Suppressor macrophage treated with lipopolysaccharide for 4 hours (primary cell): ENCODE measurements at places on chromosomes 12 and 14.

GRCh38 chr12:32895688-32896431 is 717 bp downstream of the PKP2 start:
- no peak for DNase-seq

DNA sequence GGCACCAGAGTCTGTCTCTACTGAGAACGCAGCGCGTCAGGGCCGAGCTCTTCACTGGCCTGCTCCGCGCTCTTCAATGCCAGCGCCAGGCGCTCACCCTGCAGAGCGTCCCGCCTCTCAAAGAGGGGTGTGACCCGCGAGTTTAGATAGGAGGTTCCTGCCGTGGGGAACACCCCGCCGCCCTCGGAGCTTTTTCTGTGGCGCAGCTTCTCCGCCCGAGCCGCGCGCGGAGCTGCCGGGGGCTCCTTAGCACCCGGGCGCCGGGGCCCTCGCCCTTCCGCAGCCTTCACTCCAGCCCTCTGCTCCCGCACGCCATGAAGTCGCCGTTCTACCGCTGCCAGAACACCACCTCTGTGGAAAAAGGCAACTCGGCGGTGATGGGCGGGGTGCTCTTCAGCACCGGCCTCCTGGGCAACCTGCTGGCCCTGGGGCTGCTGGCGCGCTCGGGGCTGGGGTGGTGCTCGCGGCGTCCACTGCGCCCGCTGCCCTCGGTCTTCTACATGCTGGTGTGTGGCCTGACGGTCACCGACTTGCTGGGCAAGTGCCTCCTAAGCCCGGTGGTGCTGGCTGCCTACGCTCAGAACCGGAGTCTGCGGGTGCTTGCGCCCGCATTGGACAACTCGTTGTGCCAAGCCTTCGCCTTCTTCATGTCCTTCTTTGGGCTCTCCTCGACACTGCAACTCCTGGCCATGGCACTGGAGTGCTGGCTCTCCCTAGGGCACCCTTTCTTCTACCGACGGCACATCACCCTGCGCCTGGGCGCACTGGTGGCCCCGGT is at the start of gene PTGDR:
PTGDR (plus strand) TSS at position 198 of the 778 bp plus-strand sequence; CDS start at position 315, 117 bp downstream.
- no peak for DNase-seq

DNA sequence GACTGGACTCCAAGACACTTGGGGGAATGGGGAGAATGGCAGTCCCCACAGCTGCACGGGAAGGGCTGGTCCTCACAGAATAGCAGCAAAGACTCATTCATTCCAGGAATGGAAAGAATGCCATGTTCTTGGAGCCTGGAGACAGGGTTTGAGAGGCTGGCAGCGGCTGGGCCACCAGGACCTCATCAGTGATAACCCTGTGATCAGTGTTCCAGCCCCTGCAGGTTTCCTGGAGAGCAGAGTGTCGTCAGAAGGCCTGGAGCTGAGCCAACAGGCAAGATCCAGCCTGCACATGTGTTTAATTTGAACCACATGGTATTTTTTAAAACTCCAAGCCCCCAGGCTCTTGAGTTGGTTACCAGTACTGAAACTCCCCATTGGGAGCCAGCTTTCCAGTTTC is 11.3 kb downstream of the BDKRB1 start:
- no peak for DNase-seq

- DNase-seq, result peak; percentile 72
These were observed 47.1 kb downstream of the SYNE2 start for GRCh38 chr14:63899953-63900352.

DNA sequence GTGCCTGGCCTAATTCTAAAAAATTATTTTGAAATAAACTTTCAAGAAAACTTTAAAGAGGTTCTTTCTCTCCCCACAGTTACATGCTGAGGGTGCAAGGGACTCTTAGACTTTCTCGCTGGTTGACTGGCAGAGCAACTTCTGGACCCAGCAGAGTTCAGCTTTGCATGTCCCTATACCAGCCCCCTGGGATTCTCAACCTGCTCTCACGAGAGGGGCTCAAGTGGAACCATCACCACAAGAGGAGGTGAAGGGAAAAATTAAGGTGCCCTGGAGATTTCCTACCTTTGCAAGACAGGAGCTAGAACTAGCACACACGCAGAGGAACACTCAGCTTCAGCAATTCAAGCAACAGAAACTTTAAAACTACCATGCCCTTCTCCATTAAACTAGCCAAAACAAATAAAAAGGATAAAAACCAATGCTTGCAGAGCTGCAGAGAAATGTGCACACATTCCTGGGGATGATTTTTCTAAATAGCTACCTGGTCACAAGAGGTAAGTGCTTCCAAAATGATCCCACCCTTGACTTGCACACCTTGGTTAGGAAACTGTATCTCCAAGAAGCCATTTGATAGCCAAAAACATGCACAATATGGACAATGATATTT is 2.5 kb downstream of the HVCN1 start:
- no peak for DNase-seq

GRCh38 chr12:83067981-83068380 is 381.3 kb downstream of the TMTC2 start:
- DNase-seq, result no peak

DNA sequence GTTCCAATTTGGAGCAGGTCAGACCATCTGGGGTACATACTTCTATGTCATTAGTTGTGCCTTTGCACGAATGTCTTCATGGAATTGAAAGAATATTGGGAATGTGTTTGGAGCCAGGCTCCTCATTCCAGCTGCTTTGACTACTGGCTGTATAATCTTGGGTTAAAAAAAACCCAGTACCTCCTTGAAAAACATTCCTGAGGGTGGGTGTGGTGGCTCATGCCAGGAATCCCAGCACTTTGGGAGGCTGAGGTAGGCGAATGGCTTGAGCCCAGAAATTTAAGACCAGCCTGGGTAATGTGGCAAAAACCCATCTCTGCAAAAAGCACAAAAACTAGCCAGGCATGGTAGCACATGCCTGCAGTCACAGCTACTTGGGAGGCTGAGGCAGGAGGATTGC is 125.6 kb downstream of the TTC8 start:
- no peak for DNase-seq

- no peak for DNase-seq
These were observed 123.3 kb upstream of the OR4E1 start for GRCh38 chr14:21796916-21797315.

DNA sequence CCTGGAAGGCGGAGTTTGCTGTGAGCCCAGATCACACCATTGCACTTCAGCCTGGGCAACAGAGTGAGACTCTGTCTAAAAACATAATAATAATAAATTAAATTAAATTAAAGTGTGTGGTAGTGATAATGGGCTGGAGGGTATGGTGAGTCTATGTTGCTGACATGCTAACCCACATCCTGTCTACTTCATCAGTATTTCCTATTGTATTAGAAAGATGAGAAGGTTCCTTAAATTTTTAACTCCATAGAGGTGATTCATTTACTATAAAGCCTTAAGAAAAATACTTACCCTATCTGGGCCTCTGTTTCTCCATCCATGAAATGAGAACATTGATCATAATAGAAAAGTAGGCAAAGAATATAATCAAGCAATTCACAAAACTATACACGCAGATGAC is 280.5 kb downstream of the FBXL14 start:
- DNase-seq, result no peak

- DNase-seq, result no peak
These were observed 287.5 kb downstream of the GALC start for GRCh38 chr14:87705439-87705896.

- no peak for DNase-seq
These were observed 3.8 kb downstream of the SOAT2 start for GRCh38 chr12:53107122-53107521.

DNA sequence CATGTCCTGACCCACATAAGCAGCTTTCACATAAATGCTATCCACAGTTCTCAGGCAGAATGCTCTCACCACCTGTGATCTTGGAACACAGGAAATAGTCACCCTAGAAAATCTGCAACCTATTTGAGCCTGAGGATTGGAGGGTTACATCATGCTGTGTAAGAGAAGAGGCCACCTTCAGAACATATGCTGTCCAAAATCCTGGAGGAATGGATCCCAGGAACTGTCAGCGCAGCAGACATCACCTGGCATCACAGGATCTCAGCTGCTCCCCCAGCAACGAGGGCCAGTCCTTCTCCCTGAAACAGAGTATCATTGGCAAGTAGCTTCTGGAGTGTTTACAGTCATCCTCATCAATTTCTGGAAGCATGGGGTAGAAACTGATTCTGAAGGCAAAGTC is 63.2 kb upstream of the LTA4H start:
- no peak for DNase-seq

- DNase-seq, result no peak
These were observed 1.0 kb downstream of the PPP1R36 start for GRCh38 chr14:64550621-64551333.

- DNase-seq, result no peak
These were observed 164.5 kb upstream of the NPAS3 start for GRCh38 chr14:32774214-32774613.

- DNase-seq, result peak; percentile 60
These were observed 16.3 kb downstream of the ASB2 start for GRCh38 chr14:93960108-93960475.

GRCh38 chr14:105143451-105144025 is 25.0 kb downstream of the JAG2 start:
- no peak for DNase-seq

DNA sequence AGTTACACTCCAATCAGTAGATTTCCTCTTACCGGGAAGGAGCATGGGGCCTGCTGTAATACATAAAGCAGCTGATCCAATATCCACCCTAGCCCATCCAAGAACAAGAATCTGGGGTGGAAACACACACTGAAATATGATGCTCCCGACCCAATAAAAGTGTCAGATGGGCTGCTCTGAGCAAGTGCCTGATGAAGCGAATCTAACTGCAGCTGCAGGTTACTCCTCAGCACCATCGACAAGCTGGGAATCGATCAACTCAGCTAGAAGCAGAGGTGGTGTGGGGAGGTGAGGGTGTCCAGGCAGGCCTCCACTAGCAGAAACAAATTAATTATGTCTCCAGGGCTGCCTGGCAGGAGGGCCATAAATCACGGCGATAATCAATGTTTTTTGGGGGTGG is 64.0 kb upstream of the WSCD2 start:
- no peak for DNase-seq

- no peak for DNase-seq
These were observed 28.5 kb downstream of the TRAFD1 start for GRCh38 chr12:112153893-112154219.

- DNase-seq, result no peak
These were observed 30.7 kb downstream of the FBRSL1 start for GRCh38 chr12:132520421-132521199.
